ENCODE measurements at places on chromosomes 5 and 9. TPM values are rescaled to one million over a fixed set of nuclear protein-coding genes. Genes with fewer than 3 reads are reported as not detected.
A peak's percentile ranks its signal among the peaks of the same experiment; 100 is the strongest.

DNA sequence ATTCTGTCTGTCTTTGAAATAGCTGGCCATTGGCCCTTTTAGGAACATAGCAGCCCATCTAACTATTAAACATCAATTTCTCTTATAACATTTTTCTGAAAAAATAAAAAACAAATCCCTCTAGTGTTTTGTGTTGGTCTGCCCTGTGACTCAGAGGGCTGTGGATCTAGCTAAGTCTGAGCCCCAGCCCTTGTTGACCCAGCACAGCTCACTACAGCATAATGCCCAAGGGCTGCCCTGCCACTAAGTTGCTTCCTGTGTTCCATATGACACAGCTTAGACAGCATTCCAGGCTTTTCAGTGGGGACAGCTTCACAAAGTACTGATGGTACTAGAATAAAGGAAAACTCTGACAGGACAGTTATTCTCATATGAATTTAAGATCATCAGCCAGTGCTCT is 136.0 kb downstream of the SCAMP1 start:
- DNase-seq, result no peak

DNA sequence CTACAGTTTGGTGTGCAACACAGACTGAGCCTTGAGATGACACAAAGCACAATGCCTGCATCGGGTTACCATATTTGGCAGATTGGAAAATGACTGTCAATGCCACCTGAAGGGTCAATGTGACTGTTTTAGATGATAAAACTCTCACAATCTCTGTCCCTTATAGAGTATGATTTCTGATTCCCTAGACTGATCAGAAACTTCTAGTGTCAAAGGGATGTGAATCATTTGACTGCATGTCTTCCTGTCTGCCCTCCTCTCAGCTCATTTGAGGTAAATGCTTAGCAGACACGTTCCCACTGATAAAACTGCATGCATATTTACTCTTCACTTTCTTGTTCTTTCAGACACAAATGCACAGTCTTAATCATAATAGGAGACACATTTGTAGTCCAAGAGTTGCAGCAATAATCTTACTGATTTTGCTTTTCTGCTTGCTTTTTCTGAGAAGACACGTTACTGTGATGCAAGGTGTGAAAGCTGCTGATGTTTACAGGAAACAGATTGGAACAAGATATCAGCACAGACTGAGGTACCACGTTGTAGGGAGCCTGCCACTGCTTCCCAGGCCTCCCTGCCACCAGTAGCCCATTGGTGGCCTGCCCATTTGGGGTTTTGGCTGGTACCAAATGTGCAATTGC is 77.8 kb downstream of the GCNT4 start:
- no peak for DNase-seq

GRCh38 chr5:9207817-9208418 is 338.0 kb downstream of the SEMA5A start:
- no peak for DNase-seq

GRCh38 chr5:141876628-141877355 is 1.4 kb downstream of the PCDH1 start:
- peak; percentile 72 for DNase-seq

DNA sequence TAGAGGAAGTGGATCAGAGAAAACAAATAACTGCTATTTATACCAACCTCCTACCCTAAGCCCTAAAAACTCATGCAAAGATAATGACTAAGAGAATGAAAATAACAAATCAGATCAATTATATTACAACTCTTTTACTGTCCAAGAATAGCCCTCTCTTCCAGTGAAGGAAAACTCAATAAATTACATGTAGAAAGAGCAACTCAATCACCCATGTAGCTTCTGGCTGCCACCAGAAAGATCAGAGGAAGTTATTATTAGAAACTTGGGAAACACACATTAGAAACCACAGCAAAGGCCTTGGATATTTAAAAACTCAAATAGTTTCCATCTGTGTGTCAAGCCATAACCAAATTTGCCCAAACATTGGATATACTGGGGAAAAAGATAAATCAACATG is 134.0 kb upstream of the TARS1 start:
- no peak for DNase-seq

GRCh38 chr9:122276096-122276495 is 11.4 kb downstream of the MRRF start:
- no peak for DNase-seq

GRCh38 chr5:139335811-139336210 is 5.8 kb upstream of the PAIP2 start:
- no peak for DNase-seq

DNA sequence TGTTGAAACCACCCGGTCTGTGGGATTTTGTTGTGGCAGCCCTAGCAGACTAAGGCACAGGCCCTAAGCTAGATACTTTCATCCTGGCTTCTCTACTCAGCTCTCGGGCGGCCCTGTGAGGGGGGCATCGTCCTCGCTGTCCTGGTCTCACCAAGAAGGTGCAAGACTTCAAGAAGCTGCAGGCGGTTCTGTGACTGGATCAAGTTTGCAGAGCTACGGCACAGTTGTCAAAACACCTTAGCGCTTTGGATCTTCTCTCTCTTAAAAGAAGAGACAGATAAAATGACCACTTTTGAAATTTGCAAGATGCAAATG is 119.4 kb upstream of the PHYKPL start:
- no peak for DNase-seq

DNA sequence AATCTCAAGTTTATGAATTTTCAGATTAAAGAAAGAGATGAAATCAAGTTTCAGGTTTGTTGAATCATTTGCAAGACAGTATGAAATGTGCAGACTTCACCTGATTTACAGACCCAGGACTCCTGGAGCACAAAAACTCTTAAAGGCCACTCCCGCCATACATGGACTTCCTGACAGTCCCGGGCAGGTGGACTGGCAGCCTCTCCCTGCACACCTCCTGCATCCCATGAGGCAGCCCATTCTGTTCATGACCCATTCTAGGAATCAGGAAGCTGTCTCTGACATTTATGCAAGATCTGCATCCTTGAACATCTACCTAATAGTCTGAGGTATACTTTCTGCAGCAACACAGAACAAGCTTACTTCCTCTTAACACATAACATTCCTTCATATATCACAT is 5.9 kb downstream of the DDX31 start:
- no peak for DNase-seq

- no peak for DNase-seq
These were observed 6.0 kb downstream of the CDC26 start for GRCh38 chr9:113269355-113269754.

DNA sequence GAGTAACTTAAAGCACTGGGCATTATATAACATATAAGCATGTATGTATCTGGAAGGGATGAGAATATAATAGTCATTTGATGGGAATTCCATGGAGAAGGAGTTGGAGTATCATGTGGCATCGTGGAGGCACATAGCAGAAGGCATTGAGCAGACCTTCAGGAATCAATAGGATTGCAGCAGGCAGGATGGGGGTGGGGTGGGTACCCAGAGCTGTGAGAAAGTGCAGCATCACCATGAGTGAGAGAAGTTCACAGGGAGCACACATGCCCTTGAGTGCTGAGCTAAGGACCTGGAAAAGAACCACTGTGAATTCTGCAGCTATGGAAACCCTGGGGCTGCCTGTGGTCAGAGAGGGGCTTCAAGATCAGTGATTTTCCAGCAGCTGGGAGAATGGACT is 57.3 kb downstream of the MED10 start:
- no peak for DNase-seq

- DNase-seq, result no peak
These were observed 28.0 kb downstream of the GDNF start for GRCh38 chr5:37811866-37812265.

DNA sequence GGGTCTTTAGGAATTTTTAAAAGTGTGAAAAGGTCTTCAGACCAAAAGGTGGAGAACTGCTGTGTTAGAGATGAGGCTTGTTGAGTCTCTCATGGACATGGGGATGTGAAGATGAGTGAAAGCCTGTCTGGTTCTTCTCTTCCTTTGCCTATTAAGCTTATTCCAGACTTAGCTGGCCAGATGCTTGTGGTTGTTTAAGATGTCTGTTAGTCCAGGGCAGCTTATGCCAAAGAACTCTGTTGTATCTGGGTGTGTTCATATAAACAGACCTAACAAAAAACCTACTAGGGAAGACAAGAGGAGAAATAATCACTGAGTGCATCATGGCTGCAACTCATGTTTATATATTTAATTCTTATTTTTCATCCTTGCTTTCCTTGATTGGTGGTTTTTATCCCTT is 57.5 kb upstream of the NCS1 start:
- no peak for DNase-seq

DNA sequence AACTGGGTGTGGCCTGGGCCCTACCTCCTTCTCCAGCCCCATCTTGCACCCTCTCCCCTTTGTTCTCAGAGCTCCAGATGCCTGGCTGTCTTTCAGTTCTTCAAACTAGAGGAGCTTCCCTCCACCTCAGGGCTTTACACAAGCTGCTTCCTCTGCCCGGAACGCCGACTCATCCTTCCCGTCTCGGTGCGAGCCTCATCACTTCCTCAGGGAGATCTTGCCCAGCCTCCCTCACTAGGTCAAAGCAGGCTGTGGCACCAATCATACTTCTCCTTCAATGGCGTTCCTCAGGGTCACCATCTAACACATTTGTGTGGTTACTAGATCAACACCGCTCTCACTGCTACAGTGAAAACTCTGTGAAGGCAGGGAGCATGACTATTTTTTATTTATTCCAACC is 56.2 kb upstream of the ZSWIM6 start:
- no peak for DNase-seq

- peak; percentile 60 for DNase-seq
These were observed 115.7 kb downstream of the WNK2 start for GRCh38 chr9:93299418-93300174.

DNA sequence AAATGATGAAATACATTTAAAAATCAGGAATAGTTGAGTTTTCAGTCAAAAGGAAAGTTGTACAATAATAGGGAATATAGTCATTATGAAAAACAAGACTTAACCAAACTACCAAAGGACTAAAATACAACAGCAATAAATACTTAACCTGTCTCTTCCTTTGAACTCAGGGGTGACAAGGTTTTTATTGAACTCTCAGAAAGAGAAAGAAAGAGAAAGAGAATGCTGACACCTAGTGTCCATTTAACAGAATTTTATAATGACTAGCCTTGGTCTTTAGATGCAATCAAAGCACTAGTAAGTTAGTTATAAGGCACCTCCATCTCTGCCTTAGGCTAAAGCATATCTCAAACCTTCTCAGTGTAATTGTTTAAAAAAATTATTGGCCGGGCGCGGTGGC is 47.5 kb downstream of the UIMC1 start:
- DNase-seq, result peak; percentile 52

GRCh38 chr5:72456391-72457074 is 50.7 kb downstream of the ZNF366 start:
- DNase-seq, result no peak

- no peak for DNase-seq
These were observed 10.4 kb upstream of the TOMM5 start for GRCh38 chr9:37602817-37603216.

GRCh38 chr5:123286891-123287290 is 136.3 kb downstream of the CEP120 start:
- no peak for DNase-seq

DNA sequence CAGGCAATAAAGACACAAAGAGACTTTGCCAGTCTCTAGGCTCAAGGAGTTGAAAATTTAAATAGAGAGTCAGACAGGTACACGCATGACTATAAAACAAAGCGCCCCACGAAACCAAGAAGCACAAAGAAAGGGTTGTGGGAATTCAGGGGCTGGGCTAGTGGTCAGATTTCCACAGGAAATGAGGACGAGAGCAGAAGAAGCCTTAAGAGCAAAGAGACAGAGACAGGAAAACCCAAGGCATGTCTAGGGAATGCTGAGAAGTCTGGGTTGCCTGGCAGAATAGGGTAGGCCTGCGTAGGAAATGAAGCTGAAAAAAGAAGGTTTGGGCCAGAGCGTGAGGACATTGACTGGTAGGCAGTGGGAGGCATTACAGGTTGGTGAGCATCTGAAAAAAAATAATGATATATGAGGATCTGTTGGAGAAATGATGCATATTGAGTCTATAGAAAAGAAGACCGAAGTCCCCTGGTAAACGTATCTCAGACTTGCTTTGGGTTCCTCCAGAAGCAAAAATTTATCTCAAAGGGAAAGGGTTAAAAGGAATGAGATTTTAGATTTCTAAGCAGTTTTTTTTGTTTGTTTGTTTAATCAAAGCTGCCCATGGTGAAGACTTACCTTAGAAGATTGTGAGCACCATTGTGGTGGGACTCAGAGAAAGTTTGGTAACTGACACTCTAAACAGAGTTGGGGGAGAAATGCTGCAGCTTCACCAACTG is 51.8 kb downstream of the SLC1A3 start:
- DNase-seq, result no peak

GRCh38 chr9:23659346-23660006 is 166.6 kb downstream of the ELAVL2 start:
- peak; percentile 11 for DNase-seq

DNA sequence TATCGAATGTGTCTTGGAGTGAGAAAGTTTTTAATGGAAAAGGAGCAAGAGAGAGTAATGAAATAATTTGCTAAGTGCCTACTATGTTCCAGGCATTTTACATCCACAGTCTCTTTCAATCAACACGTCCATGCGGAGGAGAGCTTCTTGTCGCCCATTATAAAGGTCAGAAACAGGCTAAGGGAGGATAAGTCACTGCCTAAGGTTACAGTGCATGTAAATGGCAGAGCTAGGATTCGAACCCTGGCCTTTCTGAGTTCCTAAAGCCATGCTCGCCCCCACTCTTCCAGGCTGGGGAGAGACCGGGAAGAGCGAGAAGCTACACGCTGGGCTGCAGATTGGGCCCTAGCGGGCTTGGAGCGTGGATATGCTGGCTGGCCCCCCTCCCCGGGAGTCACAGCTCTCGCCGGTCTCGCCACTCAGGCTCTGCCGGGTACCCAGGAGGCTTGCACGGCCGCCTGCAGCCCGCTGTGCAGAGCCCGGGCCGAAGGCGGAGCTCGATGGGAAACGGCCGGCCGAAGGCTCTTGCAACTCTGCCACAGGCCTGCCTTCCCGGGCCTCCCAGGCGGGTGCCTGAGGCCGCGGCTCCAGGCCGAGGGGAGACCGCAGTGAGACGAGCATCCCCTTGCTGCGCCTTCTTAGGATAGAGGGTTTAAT is 775 bp upstream of the LHX2 start:
- DNase-seq, result peak; percentile 89

GRCh38 chr5:135116160-135116561 is 82.1 kb upstream of the PITX1 start:
- DNase-seq, result no peak

DNA sequence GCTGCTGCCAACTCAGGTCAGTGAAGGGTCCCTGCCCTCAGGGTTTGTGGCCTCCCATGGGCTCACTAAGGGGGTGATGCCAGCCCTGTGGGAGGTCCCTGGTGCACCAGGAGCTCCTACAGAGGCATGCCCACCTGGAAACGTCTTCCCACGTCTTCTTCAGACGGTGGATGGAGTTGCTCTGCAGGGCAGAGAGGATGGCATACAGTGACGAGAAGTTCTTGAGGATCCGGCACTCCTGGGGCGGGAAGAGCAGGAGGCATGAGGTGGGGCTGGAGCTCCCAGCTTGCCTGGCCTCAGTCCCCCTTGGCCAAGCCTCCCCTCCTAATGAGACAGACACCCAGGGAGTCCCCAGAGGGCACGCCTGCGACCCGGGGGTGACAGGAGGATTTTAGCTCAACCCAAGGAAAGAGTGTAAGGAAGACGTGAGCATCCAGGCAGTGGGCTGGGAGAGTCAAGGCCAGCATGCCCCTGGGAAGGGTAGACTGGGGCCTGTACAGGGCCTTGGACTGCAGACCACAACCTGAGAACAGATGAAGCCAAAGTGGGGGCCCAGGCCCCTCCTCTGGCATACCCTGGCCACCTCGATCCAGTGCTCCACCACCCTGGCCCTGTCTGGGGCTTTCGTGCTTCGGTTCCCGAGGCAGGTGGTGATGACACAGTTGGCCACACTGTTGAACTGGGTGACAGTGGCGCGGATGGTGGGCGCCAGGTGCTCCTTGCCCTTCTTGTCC is 14.4 kb downstream of the RALGDS start:
- peak; percentile 45 for DNase-seq

The TIMD4 gene
- total RNA-seq, result not detected

The LCN9 gene
- total RNA-seq, result 0.44 TPM

The ZNF879 gene
- total RNA-seq, result 2.5 TPM

The C5orf52 gene
- not detected for total RNA-seq

The ACTBL2 gene
- total RNA-seq, result not detected
